ENCODE measurements at places on chromosomes 11 and 22.

- DNase-seq: no peak
Measured at GRCh38 chr22:43985532-43985931, 30.3 kb downstream of the SAMM50 start.

- DNase-seq: no peak
Measured at GRCh38 chr22:44542561-44543222, 44.7 kb upstream of the RTL6 start.

- no peak for DNase-seq
Measured at GRCh38 chr22:20657963-20658362, 116.0 kb upstream of the SERPIND1 start.

- no peak for DNase-seq
Measured at GRCh38 chr11:120869516-120870011, 154.3 kb upstream of the TBCEL start.

DNA sequence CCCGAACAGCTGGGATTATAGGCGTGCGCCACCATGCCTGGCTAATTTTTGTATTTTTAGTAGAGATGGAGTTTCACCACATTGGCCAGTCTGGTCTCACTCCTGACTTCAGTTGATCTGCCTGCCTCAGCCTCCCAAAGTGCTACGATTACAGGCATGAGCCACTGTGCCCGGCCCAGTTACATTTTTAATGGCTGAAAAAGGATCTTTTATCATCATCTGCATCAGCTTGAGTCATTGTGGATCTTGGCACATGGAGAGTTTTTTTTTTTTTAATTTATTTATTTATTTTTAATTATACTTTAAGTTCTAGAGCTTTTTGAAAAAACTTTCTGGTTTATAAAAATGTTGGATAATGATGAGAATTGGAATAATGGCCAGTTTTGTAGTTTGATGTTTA is 8.6 kb downstream of the IGHMBP2 start:
- no peak for DNase-seq

DNA sequence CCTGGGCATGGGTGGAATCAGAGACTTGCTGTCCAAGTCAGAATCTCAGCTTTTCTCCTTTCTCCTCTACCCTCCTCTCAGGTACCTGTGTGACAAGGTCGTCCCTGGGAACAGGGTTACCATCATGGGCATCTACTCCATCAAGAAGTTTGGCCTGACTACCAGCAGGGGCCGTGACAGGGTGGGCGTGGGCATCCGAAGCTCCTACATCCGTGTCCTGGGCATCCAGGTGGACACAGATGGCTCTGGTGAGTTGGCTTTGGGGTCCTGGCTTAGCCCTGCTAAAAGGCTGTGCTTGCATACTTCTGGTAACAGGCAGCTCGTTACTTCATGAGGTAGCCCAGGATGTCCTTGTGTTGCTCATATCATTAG is 10.7 kb downstream of the MCM5 start:
- DNase-seq: no peak

GRCh38 chr22:34414467-34415440 is 494.5 kb upstream of the LARGE1 start:
- DNase-seq: peak; percentile 62

- no peak for DNase-seq
Measured at GRCh38 chr11:75056814-75057213, 39.9 kb downstream of the OR2AT4 start.

GRCh38 chr22:42716649-42717127 is 4.0 kb downstream of the A4GALT start:
- no peak for DNase-seq

GRCh38 chr11:91742155-91742554 is 482.5 kb upstream of the FAT3 start:
- DNase-seq: no peak

GRCh38 chr11:29937526-29937925 is 79.3 kb downstream of the KCNA4 start:
- no peak for DNase-seq

DNA sequence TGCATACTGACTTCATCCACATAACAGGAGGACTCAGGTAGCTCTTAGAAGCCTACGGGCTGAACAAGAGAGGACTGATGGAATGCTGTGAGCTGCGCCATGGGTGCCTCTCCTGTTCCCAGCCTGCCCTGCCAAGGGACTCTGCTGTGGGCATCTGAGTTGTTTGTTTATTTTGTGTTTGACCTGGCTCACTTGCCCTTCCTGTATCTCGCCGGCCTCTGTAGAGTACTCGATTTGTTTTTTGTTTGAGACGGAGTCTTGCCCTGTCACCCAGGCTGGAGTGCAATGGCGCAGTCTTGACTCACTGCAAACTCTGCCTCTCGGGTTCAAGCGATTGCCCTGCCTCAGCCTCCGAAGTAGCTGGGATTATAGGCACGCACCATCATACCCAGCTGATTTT is 1.8 kb downstream of the TTC38 start:
- no peak for DNase-seq

DNA sequence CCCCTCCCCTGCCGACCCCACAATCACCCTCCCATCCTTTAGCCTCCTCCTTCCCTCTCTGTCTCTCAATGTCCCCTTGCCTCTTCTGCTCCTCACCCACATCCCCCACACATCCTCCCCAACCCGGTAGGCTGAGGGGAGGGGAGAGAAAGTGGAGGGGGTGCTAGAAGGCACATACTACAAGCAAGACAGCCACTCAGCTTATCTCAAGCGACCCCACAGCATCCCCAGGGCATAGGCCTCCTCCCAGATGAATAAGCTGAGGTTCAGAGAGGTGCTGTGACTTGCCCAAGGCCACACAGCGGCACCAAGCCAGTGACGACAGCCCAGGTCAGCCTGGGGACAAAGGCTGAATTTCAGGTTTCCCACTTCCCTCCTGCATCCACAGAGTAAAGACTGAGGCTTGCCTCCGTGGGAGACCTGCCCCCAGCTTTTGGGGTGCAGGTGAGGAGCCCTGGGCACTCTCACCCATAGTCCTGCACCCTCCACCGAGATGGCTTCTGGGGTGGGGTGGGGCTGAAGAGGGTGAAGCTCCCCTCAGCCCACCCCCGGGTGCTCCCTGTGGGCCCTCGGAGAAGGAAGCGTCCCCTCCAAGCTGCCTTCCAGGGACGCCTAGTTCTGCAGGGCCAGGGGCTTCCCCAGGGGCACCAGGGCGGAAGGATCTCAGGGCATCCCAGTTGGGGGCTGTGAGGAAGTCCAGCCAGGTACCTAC is 511 bp downstream of the RAC2 start:
- no peak for DNase-seq

DNA sequence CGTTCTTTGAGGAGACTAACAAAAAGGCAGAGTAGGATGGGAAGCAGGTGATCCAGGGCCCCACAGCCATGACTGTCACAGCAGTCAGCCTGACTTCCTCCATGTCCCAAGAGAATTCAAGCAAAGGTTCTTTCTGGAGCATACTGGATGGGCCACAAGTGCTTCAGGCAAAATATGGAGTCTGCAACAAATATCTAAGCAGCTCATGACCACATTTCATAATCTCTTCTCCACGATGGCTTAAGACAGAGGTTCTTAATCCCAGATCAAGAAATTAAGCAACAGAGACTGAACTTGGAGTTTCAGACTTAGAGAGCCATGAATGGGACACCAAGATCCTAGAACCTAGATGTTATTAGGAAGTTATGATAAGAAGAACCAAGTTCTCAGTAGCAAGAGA is 31.6 kb downstream of the GUCY1A2 start:
- no peak for DNase-seq

DNA sequence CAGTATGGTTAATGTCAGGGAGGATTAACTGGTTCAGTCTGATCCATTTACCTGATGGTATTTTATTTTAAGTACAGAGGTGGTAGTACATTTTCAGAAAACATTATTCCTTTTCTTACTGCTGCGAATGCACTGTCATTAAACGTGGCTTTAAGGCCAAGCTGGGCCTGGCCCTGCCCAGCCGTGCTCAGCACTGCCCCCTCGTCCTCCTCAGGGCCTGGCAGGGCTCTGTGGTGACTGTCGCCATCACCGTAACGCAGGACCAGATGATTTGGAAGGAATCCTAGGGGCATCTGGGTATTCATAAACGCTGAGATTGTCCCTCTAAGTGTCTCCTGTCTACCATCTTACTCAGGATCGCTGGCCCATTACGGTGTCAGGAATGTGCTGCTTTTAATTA is 302.0 kb downstream of the TBC1D22A start:
- DNase-seq: no peak

DNA sequence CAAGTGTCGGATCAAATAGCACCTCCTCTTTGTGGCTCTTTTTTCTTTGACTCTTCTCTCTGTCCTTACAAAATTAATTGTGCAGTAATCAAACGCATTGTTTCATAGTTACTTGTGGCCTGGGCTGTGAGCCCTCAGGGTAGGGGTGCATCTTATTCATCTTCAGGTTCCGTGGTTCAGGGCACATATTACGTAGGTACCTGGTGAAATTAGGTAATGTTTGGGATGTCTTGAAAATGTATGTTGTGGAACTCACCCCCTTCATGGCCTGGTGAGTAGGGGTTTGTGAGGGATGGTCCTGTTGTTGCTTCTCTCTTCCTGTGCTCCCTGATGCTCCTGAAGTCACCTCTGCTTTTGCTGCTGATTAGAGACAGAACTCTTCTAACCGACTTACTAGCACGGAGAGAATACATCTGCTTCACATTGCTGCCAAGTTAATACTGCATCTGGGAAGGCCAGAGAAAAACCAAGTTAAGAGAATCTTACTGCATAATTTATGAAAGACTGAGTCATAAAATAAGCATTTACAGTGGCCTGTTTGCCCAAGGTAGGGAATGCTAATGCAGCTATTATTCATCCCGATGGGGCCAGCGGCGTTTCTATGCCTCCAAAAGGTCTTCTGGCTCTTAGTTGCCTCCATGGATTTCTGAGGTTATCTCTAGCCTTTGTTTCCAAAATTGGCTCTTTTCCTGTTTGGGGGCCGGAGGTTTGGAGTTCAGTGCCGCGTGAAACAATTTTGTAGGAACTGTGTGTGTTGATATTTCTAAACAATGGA is 66.9 kb downstream of the TBC1D22A start:
- no peak for DNase-seq

GRCh38 chr11:103370076-103370475 is 260.9 kb downstream of the DYNC2H1 start:
- no peak for DNase-seq

GRCh38 chr11:7004482-7004881 is 15.7 kb downstream of the ZNF214 start:
- DNase-seq: peak; percentile 17

- no peak for DNase-seq
Measured at GRCh38 chr22:49671331-49672013, 156.2 kb downstream of the BRD1 start.

- DNase-seq: no peak
Measured at GRCh38 chr11:119361941-119362725, 15.6 kb upstream of the MFRP start.

- DNase-seq: no peak
Measured at GRCh38 chr11:19208959-19209546, 7.3 kb upstream of the CSRP3 start.

DNA sequence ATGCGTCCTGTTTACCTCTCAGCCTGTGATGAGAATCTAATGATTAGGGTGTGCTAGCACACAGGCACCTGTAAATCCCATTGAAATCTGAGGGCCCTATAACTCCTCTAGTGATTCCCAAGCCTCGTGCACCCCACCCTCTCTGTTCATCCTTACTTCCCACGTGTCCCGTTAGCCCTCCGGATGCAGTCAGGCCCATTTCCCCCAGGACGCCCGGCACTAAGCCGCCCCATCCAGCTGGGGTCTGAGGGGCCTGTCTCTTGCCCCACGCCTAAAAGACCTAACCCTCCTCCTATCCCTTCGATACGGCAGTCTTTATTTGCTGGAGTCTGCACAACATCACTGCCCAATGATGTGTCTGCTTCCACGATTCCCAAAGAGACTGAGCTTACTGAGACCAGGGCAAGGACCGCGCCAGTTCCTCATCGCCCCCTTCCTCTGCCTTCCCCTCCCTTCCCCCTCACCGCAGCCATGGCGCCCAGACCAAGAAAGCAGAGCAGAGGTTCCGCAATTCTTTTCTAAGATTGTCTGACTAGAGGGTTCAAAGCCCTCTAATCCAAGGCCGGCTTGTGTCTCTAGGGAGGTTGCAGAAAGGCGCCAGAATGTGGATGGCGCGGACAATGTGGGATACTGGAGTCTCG is 1.1 kb upstream of the FADS2 start:
- no peak for DNase-seq

- DNase-seq: no peak
Measured at GRCh38 chr11:69663326-69663725, 11.8 kb downstream of the LTO1 start.

DNA sequence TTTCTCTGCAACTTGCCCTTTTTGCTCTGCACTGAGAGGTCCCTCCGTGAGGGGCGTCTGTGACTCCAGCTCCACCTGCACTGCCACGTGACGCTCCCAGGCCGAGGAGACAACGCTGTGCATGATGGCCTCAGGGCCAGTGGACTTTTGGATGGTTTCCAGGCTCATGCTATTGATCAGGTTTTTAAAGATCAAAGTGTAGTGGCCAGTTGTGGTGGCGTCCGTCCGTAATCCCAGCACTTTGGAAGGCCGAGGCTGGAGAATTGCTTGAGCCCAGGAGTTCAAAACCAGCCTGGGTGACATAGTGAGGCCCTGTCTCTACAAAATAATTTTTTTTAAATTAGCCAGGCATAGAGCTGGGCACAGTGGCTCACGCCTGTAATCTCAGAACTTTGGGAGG is 16.1 kb downstream of the RPL3 start:
- DNase-seq: no peak

GRCh38 chr11:83363312-83363711 is 77.1 kb upstream of the CCDC90B start:
- DNase-seq: no peak

DNA sequence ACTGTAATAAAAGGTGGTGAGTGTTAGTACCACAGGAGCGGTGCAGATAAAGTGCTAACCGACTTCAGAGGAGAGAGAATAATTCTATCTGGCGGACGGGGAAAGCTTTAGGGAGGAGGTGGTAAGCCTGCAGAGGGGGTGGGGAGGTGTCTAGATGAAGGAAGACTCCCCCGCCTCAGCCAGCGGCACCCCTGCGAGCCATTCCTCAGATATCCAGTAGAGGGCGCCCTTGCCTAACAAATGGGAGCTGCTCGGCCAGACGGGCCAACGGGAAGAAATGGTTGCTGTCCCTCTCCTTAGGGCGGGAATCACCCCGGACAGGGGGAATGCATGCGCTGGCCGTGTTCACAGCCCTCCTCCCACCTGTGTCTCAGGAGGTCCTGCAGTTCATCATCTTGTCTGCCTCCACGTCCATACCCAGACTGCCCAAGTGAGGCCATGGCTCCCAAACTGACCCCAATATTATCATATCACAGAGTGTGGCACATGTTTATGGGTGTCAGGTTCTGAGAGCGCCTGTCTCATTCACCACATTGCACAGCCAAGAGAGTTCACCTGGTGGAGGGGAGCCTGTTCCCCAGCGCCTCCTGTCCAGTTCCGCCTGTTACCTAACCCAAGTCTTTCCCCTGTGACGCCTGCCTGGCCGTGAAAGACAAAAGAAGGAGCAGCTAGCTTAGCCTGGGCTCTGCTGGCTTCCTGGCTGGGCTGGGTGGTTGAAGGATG is 85.5 kb downstream of the ST3GAL4 start:
- peak; percentile 82 for DNase-seq

- no peak for DNase-seq
Measured at GRCh38 chr11:35146711-35147110, 7.7 kb downstream of the CD44 start.

Data from colonic mucosa (tissue), 4 donors.